ENCODE measurements at places on chromosomes 4 and X.

DNA sequence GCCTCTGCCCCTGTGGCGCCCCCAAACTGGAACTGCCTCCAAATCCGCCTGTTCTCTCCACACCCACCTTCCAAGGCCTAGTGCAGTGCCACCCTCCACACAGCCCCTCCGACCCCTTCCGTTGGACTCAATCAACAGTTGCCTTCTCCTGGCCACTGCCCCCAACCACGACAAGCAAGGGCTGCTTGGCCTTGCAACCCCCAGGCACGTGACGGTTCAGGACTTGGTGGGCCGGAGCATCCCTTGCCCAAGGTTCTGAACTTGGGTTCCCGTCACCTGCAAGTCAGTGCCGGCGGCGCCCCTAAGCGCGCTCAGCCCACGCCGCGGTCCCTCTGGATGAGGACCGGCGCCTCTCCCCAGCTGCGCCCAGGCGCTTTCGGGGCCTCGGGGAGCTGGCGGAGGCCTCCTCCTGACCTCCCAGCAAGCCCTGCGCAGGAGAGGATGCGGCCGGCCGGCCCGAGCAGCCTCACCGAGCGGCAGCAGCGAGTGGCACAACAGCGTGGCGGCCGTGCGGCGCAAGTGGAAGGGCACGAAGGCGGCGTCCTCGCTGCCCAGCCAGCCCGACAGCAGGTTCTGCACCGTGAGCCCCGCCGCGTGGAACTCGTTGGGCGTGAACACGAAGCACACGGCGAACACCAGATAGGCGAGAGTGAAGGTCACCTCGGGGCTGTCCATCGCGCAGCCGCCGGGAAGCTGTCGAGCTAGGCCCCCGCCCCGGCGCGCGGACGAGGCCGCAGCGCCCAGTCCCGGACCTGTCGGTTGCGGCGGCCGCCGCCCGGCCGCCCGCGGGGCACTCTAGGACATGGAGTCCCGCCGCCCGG is 750 bp downstream of the TMEM129 start:
- DNase-seq, result no peak

GRCh38 chrX:132940727-132941327 is 17.6 kb downstream of the HS6ST2 start:
- no peak for DNase-seq

DNA sequence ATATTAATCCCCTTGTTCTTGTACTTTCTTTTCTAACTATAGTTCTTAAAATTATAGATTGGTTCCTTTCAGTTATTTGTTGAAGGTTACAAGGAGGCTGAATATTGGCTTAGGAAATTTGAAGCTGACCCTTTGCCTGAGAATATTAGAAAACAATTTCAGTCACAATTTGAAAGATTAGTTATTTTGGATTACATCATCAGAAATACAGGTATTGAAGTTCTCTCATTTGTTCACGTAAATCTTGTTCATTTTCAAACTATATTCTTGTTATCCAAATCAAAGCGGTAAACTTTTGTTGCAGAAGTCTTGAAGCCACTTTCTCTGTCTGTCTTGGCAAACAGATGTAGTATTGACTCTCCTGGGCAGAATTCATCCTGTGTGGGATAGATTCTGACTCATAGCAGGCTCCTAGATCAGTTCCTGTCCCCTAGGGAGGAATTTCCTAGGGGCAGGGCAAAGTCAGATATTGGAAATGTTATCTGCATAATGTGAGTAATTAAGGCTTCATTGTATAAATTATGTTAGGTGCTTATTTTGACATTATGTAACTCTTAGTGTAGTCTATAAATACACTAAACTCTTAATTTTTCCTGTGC is 25.2 kb downstream of the PI4K2B start:
- no peak for DNase-seq

DNA sequence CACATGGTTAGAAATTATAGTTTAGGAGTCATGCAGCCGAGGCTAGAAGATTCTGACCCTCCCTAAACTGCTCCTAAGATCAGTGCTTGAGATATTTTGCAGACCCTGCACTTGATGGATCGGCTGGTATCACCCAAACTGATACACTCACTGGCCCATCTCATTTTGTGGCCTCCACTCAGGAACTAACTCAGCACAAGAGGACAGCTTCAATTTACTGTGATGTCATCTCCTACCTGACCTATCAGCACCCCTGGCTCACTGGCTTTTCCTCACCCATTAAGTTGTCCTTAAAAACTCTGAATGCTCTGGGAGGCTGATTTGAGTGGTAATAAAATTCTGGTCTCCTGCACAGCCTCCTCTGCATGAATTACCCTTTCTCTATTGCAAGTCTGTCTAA is 450.9 kb downstream of the PCDH10 start:
- no peak for DNase-seq

- no peak for DNase-seq
These were observed 3.7 kb upstream of the UGT2A1 start for GRCh38 chr4:69656653-69657158.

DNA sequence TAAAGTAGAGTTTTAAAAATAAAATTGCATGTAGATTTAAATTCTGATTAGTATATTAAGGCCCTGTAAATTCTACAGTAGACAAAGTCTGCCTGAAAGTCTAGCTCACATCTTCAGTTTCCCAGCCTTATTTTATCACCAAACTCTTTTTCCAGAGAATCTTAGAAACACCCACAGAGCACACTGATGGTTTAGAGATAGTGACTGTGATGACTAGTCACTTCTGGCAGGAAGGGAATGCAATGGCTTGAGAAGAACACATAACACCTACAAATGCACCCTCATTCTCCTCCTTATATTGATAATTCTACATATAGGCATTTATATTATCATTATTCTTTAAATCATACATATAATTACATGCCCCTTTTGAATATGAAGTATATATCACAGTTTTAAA is 232.9 kb downstream of the ARAP2 start:
- DNase-seq, result no peak

DNA sequence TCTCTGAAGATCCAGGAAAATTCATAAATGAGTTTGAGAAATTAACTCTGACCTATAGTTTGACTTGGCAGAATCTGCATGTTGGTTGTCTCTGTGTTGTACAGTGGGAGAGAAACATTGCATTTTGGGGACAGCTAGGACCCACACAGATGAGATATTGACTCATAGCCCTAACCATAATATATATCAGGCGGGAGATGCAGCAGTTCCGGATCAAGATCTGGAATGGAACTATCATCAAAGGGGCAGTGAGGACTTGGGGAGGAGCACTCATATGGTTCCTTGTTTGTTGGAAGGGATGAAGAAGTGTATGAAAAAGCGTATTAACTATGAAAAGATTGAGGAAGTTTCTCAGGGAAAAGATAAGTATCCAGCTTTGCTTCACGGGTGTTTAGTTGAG is 14.0 kb downstream of the CXCL2 start:
- DNase-seq, result no peak

DNA sequence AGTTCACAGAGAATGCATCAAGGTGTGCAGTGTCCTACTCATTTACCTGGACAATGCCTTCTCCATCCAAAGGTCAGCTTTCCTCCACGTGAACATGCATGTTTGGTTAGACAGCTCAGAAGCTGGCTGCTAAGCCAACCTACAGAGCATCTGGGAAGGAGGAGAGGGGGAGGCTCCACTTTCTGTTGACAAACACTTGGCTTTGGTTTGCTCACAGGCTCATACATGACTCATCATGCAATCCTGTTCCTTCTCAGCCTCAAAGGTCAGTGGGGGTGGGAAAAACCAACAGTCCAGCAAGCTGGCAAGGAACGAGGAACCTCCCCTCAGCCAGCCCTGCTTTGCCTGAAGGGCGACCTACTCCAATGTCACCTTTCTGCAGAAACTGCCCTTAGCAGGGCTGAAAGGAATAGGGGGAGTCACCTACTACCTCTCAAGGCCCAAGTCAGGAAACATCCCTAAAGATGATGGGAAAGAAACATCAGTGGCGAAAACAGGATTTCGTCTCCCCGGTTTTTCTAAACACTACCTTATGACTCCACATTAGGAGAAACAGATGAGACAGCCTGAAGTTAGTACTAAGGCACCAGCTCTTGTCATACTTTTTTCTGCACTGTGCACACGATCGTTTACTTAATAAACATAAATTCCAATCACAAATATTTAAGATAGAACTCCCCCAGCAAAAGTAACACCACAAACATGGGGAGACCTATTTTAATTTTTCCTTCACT is 37.9 kb downstream of the RELL1 start:
- DNase-seq, result no peak

GRCh38 chrX:67044866-67045265 is 406.0 kb upstream of the EDA2R start:
- DNase-seq, result no peak

DNA sequence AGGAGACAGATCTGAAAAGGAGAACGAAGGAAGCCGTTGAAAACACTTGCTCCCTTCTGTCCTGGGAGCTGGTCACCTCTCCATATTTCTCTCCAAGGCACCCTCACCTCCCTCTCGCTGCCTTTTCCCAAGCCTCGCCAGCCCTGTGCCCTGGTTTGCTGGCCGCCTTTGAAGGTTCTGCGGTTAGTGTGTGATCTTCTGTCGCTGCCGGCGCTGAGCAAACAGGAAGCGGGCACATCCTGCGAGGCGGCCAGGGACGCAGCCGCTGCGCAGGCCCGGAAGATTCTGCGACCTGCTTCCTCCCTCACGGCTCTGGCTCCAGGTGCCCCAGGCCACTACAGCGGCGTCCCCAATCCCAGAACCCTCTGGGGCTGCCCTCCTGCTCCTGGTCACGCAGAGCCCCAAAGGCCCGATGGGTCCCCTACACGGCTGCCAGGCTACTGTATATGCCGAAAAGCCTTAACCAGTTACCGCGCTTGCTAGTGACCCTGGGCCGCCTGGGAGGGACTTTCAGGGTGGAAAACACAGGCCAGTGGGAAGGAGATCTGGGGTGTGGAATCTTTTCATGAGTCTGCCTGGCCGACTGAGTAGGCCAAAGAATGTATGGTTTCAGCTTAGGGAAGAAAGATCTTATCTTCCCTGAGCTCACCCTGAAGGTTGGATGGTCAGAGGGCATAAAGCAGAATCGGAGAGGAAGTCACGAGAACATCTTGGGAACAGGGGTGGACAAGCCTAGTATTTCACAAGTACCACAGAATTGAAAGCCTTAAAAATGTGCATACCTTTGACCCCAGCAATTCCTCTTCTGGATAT is 2.3 kb upstream of the SASH3 start:
- no peak for DNase-seq

DNA sequence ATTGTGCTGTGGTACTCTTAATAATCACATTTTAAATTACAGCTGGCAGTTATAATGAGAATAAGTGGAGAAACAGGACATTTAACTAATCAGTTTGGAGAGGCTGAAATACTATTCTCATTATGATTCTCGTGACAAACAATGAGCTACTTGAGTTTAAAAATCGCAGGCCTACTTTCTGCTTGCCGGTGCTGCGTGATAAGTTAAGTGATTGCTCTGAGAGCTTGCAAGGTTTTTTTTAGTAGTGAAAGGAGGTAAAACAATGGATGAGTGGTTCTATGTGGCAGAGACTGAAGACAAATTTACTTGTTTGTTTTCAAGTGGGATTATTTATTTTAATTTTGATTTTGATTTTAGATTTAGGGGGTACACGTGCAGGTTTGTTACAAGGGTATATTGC is 114.0 kb downstream of the RAPGEF2 start:
- no peak for DNase-seq

DNA sequence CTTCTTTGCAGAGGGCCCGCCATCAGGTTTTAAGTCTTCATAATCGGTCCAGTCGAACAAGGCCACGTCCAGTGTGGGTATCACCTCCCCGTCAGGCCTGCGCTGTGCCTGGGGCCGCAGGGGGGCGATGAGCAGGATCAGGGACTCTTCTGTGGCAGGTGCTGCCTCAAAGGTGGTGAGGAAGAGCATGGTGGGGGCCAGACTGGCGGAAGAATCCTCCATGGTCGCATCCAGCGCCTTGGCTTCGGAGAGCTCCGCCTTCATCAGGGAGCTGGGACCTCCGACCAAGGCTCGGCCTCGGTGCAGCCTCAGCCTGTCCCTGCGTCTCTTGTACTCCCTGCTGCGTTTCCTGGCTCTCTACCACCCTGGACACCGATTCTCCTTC is 17.5 kb downstream of the FAM9A start:
- DNase-seq, result no peak

DNA sequence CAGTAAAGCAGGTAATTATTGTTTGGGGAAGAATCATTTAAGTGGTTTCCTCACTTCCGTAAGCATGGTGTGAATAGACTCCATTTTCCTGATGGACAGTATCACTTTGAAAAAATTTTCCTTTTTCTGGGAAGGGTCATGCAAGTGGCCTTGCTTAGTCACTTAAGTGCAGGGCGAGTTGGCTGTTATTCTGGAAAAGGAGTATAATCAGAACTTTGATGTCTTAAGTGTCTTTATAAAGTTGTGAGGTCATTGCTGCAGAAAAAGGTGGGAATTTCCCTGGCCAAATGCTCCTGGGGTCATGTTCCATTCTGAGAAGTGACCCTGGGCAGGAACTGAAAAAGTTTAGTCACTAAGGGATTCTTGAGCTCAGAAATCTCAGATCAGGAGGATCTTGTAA is 146.1 kb upstream of the OTUD4 start:
- no peak for DNase-seq

- no peak for DNase-seq
These were observed 18.2 kb upstream of the RASL11B start for GRCh38 chr4:52843958-52844357.

GRCh38 chr4:151567056-151567455 is 158.1 kb downstream of the FHIP1A start:
- DNase-seq, result no peak

DNA sequence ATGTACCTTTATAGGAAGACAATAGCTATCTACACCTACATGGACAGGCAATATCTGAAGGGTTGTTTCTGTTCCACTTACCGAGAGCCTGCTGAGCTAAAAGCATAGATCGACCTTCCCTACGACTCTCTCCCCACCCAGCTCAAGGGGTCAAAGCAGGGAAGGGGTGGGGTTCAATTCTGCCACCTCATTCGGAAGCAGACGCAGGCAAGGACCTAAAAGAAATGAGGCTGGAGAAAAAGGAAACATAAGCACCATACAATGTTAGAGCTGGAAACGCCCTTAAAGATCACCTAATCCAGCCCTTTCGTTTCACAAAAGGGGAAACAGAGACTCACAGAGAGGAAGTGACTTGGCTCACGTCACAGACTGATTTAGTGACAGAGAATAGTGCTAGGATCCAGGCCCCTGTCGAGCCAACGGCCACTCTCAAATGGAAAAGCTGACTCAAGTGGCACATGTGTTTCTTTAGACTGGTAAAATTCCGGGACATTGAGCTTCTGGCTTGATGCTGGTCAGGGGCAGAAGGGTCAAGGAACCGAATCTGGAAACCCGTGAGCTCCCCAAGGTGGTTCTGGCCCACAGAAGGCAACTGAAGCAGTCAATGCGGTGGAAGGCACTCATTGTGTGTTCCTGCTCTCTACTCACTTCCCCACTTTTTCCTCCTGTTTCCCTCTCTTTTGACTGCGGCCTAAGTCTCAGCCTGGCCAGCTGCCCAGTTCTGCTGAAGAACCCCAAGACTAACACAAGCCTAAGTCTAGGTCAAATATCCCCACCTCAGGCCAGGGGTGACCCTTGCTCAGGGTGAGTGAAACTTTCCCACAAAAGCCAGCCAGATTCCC is 7.5 kb downstream of the SEPTIN6 start:
- peak; percentile 39 for DNase-seq

DNA sequence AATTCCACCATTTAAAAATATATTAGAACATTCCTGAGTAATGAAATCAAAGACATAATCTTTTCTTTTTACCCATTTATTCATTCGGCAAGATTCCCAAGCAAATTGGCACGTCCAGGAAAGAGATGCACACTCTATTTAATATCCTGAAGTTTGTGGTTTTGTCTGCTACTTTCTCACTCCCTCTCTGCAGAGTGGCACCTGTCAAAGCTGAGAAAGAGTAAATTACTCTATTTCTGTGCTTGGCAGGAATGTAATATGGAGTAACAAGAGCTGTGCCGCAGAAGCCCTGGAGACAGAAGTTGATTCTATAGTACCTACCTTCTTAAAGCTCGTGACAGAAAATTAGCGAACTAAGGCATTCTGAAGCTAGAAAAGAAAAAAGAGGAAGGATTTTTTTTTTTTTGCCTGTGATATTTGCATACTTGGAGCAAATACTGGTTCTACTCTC is 5.5 kb downstream of the GSTCD start:
- DNase-seq, result no peak
